Activated T-cell treated with anti-CD3 and anti-CD28 coated beads, Interleukin-2, amount 50 U/mL, for 48 hours (primary cell): ENCODE measurements at places on chromosomes 16 and 17.

- no peak for DNase-seq
These were observed 44.9 kb upstream of the CNEP1R1 start for GRCh38 chr16:49980166-49980565.

- DNase-seq = no peak
These were observed 92.8 kb downstream of the HS3ST3A1 start for GRCh38 chr17:13508896-13509295.

DNA sequence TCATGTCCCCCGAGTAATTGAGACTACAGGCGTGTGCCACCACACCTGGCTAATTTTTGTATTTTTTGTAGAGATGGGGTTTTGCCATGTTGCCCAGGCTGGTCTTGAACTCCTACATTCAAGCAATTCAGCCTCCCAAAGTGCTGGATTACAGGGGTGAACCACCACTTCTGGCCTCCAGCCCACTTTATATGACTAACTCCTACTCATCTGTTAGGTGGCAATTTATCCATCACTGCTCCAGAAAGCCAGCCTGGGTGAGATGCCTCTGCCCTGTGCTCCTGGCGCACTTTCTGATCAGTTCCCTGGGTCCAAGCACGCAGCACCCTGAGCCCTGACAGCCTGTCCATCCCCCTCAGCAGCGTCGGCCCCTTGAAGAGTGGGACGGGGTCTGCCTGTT is 29.4 kb downstream of the ADAM11 start:
- no peak for DNase-seq

DNA sequence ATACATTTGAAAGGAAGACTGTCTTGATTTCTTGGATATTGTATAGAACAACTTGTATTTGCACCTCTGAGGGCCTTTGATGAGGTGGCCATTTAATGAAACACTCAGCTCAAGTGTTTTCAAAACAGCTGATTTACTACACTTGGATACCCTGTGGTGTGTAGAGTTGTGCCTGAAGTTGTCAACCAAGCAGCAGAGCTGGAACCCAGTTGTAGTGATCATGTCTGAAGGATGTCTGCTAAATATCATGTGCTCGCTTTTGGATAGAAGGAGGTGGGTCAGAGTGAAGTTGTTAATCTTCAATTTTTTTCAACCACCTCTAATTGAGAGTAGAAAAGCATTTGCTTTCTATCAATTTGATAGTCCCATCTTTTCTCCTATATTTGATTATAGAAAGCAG is 175.9 kb upstream of the TBX2 start:
- DNase-seq = no peak

DNA sequence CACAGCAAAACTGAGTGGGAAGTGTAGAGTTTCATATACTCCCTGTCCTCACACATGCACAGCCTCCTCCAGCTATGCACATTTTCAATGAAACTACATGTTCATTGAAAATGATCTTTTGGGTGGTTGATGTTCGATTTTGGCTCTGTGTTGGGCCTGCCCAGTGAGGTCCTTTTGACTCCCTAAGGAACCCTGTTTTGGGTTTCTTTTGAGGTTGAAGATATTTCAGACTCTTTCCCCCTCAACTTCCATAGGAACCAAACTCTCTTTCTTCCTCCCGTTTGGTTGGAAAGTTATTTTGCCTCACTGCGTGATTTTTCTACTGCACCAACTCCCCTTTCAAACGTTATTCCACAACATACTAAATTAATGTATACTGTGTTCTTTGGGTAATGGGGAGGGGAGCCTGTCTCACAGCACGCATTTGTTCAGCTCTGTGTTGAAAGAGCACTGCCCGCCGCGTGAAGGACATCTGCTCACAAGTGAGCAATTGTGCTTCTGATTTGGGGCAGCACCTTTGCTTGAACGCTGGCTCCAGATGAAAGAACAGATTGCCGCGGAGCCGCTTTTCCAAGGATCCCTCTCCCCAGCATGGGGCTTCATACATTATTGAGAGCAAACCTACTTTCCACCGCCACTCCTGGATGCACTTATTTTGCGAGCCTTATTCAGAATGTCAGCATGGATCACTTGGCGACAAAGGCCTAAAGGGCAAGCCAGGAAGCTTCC is 385.9 kb downstream of the WWOX start:
- no peak for DNase-seq

GRCh38 chr17:77826132-77826873 is 132.2 kb upstream of the TNRC6C start:
- no peak for DNase-seq

- DNase-seq = no peak
These were observed 9.1 kb upstream of the MAPK8IP3 start for GRCh38 chr16:1696863-1697262.

- no peak for DNase-seq
These were observed 26.4 kb upstream of the MNT start for GRCh38 chr17:2427215-2427614.
